ENCODE measurements at places on chromosomes 5 and 9.

GRCh38 chr9:88322906-88323566 is 65.2 kb upstream of the SPIN1 start:
- DNase-seq, result no peak

DNA sequence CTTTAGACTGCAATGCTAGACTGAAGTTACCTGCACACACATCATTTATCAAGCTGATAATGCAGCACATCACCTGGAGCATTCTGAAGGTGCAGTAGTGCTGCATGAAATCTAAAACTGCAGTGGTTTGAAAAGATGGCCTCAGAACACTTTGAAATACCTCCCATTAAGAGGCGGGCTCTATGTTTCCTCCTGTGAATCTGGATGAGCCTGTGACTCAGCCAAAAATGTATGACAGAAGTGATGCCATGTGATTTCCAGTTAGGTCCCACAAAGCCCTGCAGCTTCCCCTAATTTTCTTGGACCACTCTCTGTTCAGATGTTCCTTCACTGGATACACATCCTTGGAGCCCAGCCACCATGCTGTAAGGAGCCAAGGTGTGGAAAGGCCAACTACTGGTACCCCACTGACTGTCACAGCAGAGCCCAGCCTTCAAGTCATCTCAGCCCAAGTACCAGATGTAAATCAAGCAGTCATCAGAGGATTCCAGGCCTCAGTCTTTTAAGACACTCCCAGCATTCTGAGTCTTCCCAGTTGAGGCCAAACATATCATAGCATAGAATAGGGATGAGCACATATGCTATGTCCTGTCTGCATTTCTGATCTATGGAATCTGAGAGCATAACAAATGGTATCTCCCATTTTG is 27.2 kb upstream of the DEPDC1B start:
- no peak for DNase-seq

DNA sequence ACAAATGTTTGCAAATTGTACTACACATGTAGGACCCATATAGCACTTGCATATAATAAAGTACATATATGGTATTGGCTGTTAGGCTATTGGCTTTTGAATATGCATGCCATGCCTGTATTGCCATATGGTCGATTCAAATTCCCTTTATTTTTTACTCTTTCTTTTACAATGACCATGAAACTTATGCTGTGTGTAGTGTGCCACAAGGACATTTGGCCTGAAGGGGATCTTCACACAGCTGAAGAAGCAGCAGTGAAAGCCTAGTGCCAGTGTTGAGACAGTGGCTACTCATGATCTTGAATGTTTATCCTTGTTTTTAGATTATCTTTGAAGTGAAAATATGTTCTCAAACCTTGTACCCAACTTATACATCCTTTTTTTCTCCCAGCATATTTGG is 20.5 kb downstream of the TGFBR1 start:
- DNase-seq, result no peak

DNA sequence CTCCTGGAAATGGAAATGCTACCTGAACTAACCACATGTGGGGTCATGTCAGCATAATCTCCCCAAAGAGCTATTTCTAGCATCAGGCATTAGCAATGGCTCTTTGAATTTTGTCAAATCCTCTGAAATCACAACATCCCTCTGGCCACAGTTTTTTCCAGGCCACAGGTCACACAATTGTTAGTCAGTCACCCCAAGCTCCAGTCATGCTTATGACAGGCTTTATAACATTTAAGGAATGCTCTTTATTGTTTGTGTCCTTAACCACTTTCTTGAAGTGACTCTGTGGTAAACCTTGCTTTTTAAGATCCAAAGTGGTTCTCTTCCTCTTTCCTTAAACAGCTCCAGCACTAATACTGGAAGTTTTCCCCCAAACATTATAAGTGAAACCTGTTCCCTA is 169.2 kb upstream of the HMHB1 start:
- no peak for DNase-seq

- DNase-seq, result peak; percentile 57
These were observed 150.9 kb downstream of the ADGRV1 start for GRCh38 chr5:90709323-90710155.

- DNase-seq, result no peak
These were observed 50.9 kb upstream of the STARD4 start for GRCh38 chr5:111563031-111563822.

- no peak for DNase-seq
These were observed 110.2 kb downstream of the FBXL7 start for GRCh38 chr5:15610216-15610615.

GRCh38 chr9:2818804-2819121 is 25.1 kb downstream of the PUM3 start:
- DNase-seq, result no peak

DNA sequence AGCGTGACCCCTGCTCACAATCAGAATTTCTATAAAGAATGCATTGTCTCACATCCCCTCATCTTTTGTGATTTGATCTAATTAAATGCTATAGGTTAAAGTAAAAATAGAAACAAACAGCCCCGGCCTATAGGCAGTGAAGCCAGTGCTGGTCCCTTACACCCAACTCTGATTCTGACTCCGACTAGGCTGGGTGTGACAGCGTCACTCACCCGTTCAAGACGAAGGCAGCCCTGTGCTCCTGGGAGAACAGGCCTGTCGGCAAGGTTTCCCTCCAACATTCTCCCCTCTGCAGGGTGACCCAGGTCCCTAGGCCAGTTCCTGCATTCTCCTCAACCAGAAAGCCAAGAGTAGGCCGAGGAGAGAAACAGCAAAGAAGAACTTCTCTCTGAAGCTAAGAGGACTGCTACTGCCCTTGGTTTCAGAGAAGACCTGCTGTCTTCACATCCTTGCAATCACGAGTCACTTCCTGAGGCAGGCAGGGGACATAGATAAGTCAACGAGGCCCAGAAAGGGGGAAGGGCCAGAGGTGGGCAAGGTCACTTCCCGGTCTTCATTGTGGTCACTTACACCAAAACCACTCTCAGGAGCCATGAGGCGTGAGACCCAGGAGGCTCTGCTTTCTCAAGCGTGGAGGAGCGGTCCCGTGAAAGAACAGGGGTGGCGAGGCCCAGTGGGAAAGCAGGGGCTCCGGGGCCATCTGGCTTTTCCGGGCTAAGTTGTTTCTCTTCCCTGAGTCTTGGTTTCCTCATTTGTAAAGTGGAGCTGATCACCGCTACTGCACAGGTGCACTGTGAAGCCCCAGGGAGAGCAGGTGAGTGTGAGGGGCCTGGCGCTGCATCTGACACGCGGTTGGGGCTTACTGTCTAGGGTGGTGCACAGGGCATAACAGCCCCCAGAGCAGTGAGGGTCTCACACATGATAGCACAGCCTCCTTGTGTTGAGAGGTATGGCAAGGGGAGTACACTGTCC is 200.8 kb downstream of the CRB2 start:
- DNase-seq, result peak; percentile 67

DNA sequence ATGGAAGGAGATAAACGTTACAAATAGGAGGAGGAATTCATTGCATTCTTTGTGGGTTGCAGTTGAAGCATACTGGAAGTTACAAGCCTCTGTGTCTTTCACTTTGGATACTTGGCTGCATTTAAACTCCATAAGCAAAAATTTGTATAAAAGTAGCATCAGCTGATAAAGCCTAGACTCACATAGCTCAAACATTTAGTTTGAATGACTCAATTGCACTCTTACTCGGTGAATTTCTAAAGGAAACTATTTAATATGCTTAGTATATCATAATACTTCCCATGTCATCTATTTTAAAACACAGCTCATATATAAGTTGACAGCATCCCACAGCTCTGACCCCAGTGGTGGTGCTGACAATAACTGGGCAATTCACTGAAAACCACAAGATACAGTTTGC is 596.6 kb upstream of the ZNF608 start:
- no peak for DNase-seq

DNA sequence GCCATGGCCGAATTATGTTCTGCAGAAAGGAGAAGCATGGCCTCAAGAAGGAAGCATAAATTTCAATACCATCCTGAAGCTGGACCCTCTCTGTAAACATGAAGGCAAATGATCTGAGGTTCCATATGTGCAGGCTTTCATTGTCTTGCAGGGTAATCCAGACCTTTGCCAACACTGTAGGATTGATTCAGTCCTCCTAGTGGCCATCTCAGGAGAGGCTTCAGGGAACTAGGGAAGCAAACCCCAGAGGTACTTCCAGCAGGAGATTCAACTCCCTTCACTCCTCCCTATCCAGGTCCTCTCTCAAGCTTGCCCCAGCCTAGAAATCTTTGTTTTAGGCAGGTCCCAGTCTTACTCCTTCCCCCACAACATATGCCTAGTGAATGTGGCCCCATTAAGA is 99.3 kb upstream of the HCN1 start:
- no peak for DNase-seq

- no peak for DNase-seq
These were observed 85.0 kb upstream of the IRX4 start for GRCh38 chr5:1967736-1968135.

DNA sequence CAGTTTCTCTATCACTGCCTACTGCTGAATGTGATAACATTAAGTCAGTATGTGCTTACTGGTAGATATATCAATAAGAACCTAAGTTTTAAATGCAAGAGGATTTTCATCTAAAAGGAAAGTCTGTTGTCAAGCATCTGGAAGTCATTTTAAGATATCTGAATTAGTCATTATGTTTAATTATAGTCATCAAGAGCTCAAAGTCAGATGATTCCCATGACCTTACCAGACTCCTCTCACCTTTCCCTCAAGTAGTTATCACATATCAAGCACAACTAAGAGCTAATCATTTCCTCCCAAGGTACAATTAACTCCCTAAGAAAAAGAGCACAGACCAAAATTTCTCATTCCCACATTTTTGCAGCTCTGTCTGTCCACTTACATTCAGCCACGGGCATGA is 45.5 kb downstream of the PUM3 start:
- no peak for DNase-seq

- DNase-seq, result no peak
These were observed 6.3 kb upstream of the SMU1 start for GRCh38 chr9:33082538-33083326.

GRCh38 chr5:114223866-114224265 is 138.0 kb upstream of the KCNN2 start:
- DNase-seq, result peak; percentile 12

- DNase-seq, result no peak
These were observed 56.6 kb downstream of the CHSY3 start for GRCh38 chr5:129960831-129961230.

DNA sequence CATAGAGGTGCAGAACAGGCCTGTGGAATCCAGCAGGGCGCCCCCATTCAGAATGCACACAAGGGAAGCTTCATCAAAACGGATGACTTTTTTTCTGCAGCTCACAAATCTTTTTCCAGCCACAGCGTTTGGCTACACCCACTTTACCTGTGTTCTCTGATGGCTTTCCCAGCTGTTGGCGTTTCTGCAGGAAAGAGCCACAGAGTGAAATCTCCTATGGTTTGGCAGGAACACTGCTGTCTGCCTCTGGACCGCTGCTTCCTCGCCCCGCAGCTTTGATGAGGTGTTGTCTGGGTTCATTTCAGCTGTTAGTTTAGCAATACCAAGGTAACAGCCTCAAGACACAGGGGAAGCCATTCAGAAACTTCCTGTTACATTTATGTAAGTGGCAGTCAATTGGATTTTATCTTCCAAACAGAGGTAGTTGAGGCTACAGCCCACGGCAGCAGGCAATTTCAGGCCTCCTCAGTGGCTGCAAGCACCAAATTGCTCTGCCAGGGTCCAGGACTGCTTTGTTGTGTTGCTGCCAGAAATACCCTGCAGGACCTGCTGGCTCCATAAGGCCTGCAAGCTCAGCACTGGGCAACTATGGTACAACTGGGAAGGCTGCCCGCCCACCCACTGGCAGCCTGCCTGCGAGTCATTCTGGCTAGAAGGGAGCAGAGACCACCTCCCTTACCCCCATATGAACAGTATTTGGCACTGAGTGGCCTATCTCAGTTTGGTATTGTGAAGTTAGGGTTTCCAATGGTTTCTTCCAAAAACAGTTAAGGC is 96.7 kb downstream of the MVB12B start:
- no peak for DNase-seq

- DNase-seq, result no peak
These were observed 69.5 kb upstream of the CKMT2 start for GRCh38 chr5:81163651-81164050.

DNA sequence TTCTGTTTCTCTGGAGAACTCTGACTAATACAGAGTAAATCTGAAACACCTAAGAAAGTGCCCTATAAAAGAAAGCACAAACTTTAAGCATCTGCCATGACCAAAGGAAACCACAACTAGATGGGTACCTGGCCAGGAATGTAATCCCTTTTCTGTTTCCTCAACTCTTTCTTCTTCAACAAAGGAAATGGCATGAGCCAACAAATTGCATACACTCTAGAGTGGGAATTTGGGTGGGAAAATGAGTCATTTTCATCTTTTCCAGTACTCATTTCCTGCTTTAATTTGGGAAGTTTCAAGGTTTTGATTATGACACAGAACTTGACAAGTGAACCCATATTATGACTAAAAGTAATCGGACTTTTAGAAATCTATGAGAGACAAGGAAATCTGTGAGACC is 349.2 kb upstream of the RORB start:
- DNase-seq, result no peak

- no peak for DNase-seq
These were observed 272.8 kb downstream of the CWC27 start for GRCh38 chr5:65041296-65042158.

GRCh38 chr5:5384660-5385330 is 37.7 kb upstream of the ICE1 start:
- DNase-seq, result no peak

DNA sequence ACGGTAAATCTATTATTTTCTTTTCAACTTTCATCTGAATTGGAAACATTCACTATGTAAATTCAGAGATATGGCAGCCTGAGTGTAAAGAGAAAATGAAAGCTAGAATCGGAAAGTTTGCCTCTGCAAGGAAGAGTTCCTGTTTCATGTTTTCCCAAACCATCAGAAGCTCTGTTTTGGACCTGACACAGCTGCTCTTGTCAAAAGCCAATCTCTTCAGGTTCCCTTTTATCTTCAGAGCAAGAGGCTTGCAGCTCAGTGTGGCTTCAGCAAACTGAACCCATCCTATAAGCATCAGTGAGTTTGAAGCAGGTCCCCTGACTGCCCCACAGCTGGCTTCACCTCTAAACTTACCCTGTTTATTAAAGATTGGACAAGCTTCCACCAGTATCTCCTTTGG is 1099.7 kb downstream of the DTWD2 start:
- DNase-seq, result no peak

DNA sequence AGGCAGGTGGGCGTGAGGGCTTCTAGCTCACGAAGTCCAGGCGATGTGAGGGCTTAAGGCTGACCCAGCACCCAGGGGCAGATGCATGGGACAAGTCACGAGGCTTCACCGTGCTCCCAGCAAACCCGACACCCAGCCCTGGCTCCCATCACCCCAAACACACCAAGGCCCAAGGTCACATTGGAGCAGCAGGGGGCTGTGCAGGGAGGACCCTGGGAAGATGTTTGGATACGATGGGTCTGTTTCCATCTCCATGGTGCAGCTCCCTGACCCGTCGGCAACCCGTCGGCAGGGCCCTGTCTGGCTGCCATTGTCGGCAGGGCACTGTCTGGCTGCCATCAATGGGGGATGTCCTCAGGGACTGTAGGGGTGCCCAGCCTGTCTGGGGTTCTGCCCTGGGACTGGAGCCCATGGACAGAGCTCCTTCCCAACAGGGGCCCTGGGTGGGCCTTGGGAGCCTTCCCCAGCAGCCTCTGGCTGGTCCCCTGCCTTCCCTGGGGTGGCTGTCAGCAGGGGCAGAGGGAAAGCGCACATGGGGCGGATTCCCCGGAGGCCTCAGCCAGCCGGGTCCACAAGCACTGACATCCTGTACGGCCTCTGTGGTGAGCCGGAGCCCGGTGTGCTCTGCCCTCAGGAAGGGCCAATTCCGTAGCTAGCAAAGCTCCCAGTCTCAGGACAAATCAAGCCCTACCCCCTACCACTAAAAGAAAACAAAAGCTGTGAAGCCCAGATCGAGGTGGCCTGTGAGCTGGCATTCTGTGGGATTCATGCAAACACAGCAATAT is 47.1 kb downstream of the NACC2 start:
- no peak for DNase-seq
